ENCODE measurements at places on chromosomes 2 and 18. TPM values are rescaled to one million over a fixed set of nuclear protein-coding genes. Genes with fewer than 3 reads are reported as not detected.

- no peaks in the 10 kb centered on the region for H3K4me1 ChIP-seq
- DNase-seq, result no peak
- no peak overlapping the region for H3K4me3 ChIP-seq
Measured at GRCh38 chr18:44041961-44042360, 638.7 kb upstream of the SETBP1 start.

- H3K27me3 ChIP-seq, result no peaks in the 10 kb centered on the region
- H3K4me3 ChIP-seq, result no peak overlapping the region
- peaks cover 4% of the 10 kb centered on the region for H3K4me1 ChIP-seq
- DNase-seq, result no peak
- no peak overlapping the region for H3K27ac ChIP-seq
Measured at GRCh38 chr2:7023542-7023941, 106.3 kb downstream of the RNF144A start.

DNA sequence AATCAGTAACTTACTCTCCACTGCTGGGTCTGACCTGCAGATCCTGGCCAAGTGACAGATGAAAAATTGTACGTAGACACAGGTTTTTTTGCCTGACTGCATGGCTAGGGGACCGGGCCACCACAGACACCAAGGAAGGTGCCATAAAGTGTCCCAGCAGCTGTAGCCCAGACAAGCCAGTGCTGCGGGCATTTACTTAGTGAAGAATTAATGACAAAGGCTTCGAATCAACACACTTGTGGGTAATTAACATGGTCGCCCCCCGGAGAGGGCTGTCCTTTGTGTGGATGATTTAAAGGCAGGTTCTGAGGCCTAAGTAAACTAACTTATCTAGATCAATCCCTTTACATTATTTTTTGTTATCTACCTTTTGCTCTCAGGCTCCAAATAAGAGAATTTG is 1709.1 kb upstream of the LRRTM1 start:
- no peaks in the 10 kb centered on the region for H3K36me3 ChIP-seq
- no peaks in the 10 kb centered on the region for H3K27me3 ChIP-seq
- no peaks in the 10 kb centered on the region for H3K4me1 ChIP-seq
- no peak for DNase-seq
- no peak overlapping the region for H3K27ac ChIP-seq

Gene ALPP
- not detected for total RNA-seq
